CD4-positive, alpha-beta T cell treated with Interleukin-2 at 100 ng/mL for 4 hours (primary cell): ENCODE measurements at places on chromosomes 1 and 21.

DNA sequence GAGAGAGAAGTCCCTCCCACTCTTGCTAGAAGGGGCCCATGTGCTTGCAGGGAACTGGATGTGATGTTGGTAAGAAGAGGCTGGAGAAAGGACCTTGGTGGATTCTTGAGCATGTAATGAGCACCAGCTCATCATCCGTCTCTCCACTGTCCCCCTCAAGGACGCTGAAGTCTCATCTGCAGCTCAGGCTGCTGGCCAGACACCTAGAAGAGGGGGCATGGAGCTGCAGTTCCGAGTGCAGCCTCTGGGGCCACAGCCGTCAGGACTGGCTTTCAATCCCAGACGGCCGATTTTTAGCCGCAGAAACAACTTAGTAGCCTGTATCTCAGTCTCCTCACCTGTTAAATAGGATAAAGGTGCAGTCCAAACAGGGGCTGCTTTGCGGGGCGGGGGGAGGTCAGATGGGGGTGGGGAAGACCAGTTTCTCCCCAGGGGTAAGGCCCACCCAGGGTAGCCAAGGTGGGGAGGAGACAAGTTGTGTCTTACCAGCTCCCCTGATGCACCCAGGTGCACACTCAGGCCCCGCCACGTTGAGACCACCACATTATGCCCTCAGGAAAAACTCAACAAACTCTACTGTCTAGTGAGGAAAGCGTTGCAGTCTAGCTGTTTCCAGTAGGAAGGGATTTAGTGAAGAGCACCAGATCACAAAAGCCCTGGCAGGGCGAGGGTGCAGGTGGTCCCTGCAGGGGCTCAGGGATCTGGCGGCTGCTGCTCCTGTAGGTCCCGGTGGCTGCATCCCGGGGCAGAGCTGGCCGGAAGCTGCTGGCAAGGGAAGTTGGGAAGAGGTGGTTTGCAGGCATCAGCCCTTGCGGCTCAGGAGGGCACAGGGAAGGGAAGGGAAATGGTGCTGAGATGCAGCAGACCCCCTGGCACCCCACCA lies 29.5 kb downstream of the LDLRAP1 start:
- DNase-seq: peak; percentile 42

DNA sequence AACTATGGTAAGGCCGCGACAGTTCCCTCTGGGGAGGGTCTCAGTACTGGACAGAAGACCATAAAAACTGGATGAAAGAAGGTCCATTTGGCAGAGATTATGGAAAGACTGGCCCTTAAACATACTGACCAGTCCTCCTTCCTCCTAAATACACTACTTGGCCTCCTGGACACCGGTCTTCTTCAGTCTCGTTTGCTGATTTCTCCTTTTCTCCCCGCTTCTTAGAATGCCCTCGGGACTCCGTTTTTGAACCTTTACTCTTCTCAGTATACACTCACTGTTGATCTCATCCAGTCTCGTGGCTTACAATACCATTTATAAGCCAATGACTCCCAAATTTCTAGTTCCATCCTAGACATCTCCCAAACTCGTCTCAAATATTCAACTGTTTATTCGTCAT lies 694 bp upstream of the MRPL9 start:
- DNase-seq: no peak

DNA sequence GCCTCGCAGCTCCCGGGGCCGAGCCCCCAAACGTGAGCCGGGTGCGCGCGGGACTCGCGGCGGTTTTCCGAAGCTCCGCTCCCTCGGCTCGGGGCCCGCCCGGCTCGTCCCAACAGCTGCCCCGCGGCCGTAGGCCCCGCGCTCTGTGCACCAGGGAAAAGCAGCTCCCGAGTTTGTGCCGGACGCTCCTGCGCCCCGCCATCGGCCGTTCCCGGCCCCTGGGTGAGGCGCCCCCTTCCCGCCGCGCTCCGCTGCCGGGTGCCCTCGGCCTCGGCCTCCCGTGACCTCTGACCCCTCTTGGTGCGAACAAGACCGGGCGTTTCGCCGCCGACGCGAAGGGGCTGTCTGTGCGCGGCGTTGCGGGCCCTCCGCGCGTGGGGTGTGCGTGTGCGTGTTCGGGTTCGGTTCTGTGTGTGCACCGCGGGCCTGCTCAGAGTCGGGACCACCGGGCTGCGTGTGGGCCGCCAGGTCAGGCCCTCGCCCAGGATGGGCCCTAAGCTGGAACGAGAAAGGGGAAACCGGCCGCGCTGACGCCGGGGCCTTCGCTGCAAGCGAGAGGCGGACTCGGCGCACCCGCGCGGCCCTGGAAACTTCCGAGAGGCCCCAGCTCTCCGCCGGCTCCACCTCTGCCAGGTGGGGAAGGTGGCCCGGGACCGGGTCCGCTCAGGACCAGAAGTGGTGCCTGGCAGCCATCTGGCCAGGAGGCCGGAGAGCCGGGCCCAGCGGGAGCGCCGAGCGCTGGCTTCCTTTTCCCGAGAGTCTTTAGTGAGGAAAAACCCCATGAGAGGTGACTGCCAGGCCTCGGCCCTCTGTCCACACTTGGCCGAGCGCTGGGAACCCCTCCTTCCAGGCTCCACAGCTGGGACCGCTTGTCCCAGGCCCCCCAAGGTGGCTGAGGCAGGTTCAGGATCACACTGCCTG lies 1.9 kb downstream of the PRDM16 start:
- no peak for DNase-seq

GRCh38 chr1:245679821-245680780 lies 525.3 kb downstream of the KIF26B start:
- no peak for DNase-seq

- no peak for DNase-seq
Observed at GRCh38 chr1:157081707-157082106, 17.9 kb downstream of the ETV3L start.

GRCh38 chr21:45895778-45896370 lies 85.7 kb upstream of the COL6A1 start:
- no peak for DNase-seq
